NCI-H774 (cell line): ENCODE measurements at places on chromosomes 12 and 14.

- peak; percentile 68 for DNase-seq
These were observed 52.4 kb upstream of the CAPRIN2 start for GRCh38 chr12:30806989-30807694.

DNA sequence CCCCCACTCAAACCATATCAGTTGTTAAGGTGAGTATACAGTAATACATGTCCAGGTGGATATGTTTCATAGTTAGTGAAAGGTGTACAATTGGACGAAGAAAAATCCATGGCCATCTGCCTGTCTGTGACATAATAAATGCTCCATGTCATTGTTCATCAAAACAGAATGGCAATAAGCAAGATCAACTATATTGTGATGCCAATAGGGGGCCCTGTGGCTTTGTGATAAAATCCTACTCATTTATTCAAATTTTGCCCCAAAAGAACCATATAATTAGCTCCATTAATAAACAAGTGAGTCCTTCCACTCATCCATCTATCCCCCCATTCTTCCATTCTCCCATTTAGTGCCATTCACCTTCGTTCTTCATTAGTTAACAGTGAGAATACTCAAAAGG is 102.0 kb downstream of the MGST1 start:
- DNase-seq, result no peak

- DNase-seq, result peak; percentile 31
These were observed 27.3 kb downstream of the PTPRB start for GRCh38 chr12:70609739-70610491.

- DNase-seq, result no peak
These were observed 263.2 kb downstream of the ADAMTS20 start for GRCh38 chr12:43288671-43289425.

- DNase-seq, result no peak
These were observed 662 bp upstream of the BATF start for GRCh38 chr14:75521415-75522199.

GRCh38 chr12:46677749-46678148 is 148.0 kb downstream of the SLC38A4 start:
- peak; percentile 25 for DNase-seq

DNA sequence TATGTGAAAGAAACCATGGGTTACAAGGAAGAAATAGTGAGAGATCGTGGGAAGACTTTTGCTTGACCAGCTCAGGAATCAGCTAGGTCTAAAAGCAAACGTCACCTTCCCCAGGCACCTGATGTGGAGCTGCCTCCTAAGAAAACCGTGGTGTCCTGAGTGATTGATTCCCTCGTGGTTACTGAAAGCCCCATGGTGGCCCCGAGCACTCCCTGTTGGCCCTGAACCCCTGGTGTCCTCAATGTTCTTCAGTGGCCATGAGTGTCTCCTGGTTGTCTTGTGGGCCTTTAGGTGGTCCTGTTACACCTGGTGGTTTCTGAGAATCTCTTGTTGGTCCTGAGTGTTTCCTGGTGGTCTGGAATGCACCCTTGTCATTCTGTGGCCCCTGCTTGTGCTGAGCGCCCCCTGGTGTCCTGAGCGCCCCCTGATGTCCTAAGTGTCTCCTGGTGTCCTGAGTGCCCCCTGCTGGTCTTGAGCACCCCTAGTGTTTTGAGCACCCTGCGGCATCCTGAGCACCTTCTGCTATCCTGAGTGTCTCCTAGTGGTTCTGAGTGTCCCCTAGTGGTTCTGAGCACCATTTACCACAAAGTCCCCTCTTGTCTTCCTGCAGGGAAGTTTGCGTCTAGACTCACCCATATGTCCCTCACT is 518.7 kb downstream of the TMEM121 start:
- no peak for DNase-seq

- DNase-seq, result no peak
These were observed 507 bp downstream of the AHSA1 start for GRCh38 chr14:77458249-77458950.

DNA sequence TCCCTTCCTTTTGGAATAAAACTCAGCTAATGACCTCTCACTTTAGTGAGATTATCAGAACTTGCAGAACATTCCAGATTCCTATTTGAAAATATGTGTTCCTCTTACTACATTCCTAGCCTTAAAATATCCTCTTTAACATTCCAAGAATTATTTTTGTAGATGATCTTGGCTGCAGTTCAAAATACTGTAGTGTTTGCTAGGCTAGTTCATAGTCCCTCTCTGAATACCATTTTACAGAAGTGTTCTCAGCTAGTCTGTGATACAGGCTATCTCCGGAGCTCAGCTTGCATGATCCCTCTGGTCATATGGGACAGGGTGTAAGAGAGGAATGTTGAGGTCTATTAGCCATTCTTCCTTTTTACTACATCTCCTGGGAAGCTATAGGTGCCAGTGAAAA is 17.6 kb upstream of the GPR33 start:
- DNase-seq, result no peak

DNA sequence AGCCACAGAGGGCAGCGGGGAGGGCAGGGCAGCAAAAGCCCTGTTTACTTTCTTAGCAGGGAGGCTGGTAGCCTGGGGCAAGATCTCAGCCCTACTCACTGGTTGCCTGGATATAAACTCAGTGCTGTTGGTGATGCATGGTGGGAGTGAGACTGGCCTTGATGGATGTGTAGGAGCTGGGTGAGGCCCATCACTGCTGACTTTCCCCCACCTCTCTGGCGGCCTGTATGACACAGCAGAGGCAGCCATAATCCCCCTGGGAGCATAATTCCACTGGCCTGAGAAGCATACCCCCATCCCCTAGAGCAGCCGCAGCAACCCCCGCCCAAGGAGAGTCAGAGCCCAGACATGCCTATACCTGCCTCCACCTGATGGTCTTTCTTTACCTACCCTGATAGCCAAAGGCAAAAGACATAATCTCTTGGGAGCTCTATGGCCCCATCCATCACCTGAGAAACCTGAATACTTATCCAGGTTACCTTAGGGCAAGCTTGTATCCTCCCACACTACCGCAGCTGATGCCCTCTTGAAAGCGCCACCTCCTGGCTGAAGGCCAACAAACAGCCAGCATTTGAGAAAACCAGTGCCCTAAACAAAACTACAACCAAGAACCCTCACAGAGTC is 59.3 kb downstream of the DNAI7 start:
- no peak for DNase-seq

DNA sequence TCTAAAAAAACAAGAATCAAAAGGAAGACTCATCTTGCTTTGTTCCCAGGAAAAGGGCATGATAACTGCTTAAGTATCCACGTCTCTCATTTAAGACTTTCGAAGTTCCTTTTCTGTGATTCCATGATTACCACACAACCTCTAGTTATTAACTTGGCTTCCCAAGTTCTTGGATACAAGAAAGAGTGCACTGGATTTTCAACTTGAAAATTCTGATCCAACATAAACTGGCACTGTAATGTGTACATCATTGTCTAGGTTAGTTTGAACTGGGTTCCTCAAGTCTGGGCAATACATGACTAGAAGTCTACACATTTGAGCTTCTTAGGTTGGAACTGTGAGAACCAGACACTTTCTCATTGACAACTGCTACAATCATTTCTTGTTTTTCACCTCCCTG is 1.6 kb downstream of the KLHL28 start:
- DNase-seq, result no peak

GRCh38 chr14:75123991-75124390 is 2.9 kb downstream of the NEK9 start:
- no peak for DNase-seq

GRCh38 chr12:120584343-120585149 is 3.3 kb upstream of the POP5 start:
- peak; percentile 38 for DNase-seq

DNA sequence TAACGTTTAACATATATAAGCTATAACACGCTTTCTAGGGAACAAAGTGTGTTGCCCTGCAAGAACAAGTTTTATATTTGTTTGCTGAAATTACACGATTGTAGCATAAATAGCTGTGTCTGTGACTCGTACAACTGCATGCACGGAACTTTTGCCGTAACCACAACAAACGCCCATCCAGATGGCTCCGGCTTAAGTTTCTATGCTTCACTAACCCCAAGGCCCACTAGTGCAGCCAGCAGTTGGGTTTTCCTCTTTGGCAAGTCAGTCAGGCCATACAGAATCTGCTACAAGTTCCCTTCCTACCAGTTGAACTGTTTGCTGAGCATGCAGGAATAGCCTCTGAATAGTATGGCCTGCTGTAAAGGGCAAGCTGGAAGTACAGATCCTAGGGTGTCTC is 12.1 kb downstream of the CSRP2 start:
- no peak for DNase-seq

- DNase-seq, result peak; percentile 12
These were observed 42.7 kb downstream of the SYNE2 start for GRCh38 chr14:63895510-63895909.

DNA sequence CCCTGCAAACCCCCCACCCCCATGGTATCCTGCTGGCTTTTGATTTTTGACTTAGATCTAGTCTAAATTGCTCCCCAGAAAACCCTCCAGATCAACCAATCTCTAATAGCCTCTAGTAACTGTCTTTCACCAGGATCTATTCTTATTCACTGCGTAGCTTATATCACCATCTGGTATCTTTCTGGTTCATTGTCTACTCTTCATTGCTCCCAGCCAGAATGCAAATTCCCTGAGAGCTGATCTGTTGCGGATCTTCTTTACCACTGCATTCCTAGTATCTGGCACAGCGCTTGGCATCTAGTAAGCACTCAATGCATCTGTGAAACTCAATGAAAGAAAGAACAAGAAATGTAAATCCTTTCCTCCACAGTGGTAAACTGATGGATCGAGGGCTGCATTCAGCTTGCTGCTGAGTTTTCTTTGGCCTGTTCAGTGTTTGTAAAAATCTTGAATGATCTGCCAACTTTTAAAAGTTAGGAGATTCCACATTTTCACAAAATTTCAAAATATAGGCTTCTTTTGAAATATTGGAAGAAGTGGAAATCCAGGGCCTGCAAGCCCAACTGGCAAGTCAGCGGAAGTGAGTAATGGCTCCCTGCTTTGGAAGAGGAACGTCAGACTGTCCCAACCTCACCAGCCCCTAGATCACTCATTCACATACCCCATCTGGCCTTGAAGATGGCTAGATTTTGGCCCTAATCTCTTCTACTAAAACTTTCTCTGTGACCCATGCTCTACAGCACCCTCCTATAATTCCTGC is 274.2 kb downstream of the SSPN start:
- no peak for DNase-seq

DNA sequence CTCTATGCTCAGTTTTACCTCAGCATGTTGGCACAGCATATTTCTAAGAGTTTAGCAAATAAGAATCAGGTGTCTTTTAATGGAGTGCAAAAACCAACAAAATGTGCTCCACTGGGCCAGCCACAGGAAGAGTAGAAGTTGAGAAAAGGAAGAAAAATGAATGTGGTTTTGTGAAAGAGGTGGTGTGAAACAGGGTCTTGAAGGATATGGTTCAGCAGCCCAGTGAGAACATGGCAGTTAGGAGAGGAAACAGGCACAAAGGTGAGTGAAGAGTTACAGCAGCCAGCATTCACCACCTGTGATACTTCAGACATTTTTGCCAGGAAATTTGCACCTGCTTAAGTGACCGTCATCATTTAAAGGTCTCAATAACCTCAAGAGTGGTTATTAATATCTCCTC is 2.4 kb downstream of the STAB2 start:
- DNase-seq, result no peak

GRCh38 chr12:49357103-49357678 is 10.1 kb upstream of the SPATS2 start:
- DNase-seq, result no peak

GRCh38 chr12:112848338-112848715 is 56.8 kb downstream of the RPH3A start:
- DNase-seq, result no peak

GRCh38 chr12:108129017-108129812 is at the start of gene WSCD2:
TSS of gene WSCD2 (plus strand) at chr12:108129288. CDS start at chr12:108195833, 66,545 bp downstream.
- DNase-seq, result no peak

DNA sequence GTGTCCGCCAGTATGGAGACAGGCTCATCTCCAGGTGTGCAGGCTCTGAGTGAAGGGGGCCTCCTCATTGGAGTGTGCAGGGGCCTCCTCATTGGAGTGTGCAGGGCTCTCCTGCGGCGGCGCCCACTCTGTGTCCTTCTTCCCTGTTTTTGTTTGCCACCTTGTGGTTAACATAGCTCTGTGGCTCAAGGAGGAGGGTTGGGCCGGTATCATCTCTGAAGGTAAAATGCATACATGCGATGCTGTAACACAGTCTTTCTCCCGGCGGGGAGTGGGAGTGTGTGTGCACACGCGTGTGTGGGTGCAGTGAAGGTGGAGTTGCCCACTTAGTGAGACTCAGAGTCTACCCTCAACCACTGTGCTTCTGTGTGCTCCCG is 429.4 kb downstream of the ZFP36L1 start:
- no peak for DNase-seq

- DNase-seq, result peak; percentile 5
These were observed at the start of gene ACOT4 for GRCh38 chr14:73591690-73592449. TSS of gene ACOT4 (plus strand) at chr14:73591873. CDS start at chr14:73591960, 87 bp downstream.

DNA sequence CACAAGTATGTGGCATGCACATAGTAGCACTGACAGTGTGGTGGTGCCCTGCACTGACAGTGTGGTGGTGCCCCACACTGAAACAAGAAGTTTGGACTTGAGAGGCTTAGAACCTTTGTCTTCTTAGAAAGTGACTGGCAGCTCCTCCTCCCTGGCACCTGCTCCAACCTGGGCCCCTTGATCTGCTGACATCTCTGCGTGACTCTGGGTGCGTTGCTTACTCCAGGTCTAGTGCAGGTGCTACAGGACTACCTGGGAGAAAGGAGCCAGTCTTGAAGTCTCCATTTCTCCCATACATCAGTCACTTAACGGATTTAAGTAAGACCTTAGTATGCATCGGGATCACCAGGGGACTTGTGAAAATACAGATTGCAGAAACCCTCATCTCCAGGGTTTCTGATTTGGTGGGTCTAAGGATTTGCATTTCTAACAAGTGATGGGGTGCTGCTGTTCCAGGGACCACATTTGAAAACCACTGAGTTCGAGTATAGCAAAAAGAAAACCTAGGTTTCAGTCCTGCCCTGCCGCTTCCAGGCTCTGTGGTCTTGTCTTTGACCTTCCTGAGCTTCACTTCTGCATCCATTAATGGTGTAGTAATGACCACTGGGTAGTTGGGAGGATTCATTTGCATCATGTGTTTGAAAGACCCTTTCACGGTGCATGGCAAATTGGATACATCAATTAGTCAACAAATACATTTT is 15.7 kb downstream of the NINJ2 start:
- DNase-seq, result no peak

DNA sequence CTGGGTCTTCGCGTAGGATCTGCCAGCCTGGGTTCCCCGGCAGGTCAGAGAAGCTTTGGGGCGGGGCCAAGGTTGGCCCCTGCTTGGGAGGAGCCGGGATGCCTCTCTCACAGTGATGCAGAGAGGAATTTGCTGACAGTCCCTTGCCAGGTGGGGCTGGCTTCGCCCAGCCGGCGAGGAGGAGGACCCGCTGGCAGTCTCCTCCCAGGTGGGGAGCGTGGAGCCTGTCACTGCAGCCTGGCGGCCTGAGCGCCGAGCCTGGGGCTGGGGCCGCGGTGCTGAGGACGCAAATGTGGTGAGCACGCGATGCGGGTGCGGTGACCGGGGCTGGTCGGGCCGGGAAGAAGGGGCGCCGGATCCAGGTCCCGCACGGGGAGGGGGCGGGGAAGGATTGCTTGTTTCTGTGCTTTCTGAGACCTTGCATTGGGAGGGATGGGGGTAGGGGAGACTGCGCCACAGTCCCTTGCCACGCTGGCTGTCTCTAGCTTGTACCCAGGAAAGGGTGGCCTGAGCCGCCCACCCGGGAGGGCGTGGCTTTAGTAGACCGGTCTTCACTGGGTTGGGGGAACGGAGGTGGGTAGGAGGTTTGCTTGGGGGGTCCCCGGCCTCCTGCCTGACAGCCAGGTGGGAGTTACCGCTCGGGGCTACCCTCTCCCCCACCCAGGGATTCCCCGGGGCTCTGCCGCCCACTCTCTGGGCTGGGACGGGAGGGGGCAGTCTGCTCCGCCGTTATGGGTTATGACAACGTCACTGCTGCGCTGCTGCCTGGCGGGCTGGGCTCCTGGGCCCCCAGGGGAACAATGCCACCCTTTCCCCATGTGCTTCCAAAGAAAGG is at the start of gene TMEM63C:
TSS of gene TMEM63C (plus strand) at position 196 of the 835 bp plus-strand sequence. CDS start 37,016 bp downstream, outside the sequence.
- peak; percentile 50 for DNase-seq
